ENCODE measurements at places on chromosomes 2 and 18. TPM values are rescaled to one million over a fixed set of nuclear protein-coding genes. Genes with fewer than 3 reads are reported as not detected.

The DPY30 gene
- 79.3 TPM for total RNA-seq

The OLA1 gene
- 64.0 TPM for total RNA-seq

The RSAD2 gene
- total RNA-seq, result not detected

The SULT1C2 gene
- total RNA-seq, result not detected

The DYSF gene
- total RNA-seq, result 9.8 TPM

The CMPK2 gene
- total RNA-seq, result 0.22 TPM

The RAMP1 gene
- total RNA-seq, result 2.4 TPM
